ENCODE measurements at places on chromosomes 2 and 18.

DNA sequence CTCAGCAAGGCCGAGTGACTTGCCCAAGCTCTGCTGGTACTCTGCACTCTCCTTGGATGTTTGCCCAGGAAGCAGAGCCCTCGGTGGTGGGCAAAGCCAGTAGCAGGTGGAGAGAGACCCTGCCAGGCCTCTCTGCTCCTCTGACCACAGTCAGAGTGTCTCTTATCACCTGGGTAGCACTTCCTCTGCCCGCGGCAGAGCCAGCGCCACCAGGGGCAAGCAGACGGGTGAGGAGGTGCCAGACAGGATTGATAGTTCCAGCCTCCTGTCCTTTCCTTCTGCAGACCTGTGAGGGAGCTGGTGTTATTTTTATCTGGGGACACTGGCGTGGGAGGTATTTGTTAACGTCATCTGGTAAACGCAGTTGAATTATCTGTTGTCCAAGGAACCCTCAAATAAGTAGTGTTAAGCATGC is 152.9 kb downstream of the SMAD7 start:
- DNase-seq, result no peak

DNA sequence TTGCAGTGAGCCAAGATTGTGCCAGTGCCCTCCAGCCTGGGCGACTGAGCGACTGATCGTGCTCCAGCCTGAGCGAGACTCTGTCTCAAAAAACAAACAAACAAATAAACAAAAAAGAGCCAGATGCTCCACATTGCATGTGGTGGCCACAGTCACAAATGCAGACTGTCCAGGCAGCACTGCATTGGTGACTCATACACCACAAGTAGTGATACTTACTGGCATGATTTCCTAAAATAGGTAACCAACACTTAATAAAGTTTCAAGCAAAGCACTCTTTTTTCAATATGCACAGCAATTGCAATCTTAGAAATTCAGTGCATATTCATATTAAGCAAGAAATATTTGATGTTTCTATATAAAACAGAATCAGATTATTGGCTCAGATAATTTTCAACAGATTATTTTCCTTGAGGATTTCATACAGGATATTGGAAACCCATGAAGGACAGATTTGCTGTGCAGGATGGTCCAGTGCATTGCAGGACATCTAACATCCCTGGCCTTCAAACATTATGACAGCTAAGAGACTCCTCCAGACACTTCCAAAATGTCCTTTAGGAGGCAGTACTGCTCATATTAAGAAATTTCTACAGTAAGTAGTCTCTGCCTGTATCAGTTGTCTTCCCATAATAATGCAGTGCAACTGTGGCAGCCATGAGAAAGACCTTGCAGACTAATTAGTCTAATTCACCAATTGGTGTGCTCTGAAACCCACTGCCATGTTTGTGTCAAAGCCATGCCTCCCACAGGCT is 10.5 kb upstream of the SLC1A4 start:
- DNase-seq, result no peak

DNA sequence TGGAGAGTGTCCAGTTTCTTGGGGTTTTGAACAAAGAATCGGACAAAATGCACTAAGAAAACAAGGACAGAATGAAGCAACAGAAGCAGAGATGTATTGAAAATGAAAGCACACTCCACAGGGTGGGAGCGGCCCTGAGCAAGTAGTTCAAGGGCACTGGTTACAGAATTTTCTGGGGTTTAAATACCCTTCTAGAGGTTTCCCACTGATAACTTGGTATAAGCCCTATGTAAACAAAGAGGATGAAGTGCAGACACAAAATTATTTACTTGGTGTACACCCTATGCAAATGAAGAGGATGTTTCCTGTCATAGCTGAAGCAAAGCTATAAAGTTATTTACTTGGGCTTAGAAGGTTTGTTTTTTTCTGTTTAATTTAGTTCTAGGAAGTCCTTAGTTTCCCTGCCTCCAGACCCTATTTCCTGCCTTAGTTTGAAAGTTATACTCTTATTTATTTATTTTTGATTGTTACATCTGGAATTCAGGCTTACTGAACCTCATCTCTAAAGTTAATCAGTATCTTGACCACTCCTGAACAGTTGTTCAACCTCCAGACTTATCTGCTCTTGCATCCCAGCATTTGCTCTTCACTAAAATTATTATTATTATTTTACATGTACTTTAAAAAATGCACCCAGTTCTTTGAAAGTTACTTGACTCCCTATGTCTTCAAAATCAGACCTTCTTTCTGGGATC is 193.5 kb downstream of the SPP2 start:
- no peak for DNase-seq

DNA sequence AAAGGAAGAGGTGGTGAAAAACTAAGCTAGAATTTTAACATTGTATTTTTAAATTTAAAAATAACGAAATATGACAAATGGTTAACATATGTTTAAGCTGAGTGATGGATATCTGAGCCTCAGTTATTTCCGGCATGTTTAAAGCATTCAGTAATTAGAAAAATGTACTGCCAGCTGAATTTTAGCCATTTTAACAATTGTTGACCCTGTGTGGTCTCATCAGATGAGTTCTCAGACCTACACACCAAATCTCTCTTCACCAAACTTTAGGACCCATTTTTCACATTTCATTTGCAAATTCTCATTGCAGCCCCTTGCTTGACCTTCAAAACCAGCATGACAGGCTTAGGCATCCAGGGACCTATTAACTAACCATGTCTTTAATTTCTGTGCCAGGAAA is 91.5 kb upstream of the RGPD4 start:
- no peak for DNase-seq

DNA sequence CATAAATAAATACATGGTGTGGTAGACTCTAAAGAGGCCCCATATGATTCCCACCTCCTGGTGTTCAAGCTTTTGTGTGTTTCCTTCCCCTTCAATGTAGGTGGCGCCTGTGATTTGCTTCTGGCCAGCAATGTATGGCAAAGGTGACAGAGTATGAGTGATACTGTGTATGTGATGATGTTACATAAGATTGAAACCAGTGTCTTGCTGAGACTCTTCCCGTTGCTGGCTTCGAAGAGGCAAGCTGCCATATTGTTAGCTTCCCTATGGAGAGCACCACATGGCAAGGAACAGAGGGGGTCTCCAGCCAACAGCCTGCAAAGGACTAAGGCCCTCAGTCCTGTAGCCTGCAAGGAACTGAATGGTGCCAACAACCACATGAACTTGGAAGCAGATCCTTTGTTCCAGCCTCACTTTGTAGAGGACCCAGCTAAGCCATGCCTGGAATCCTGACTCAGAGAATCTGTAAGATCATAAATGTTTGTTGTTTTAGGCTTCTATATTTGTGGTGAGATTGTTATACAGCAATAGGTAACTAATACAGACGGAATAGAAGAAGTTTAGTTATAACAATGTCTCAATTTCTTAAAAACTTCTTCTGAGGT is 1.7 kb upstream of the SMAD4 start:
- no peak for DNase-seq

GRCh38 chr2:157501026-157501425 is 57.1 kb upstream of the CYTIP start:
- DNase-seq, result no peak

GRCh38 chr2:136005462-136006196 is 20.2 kb upstream of the DARS1 start:
- no peak for DNase-seq

- DNase-seq, result no peak
Measured at GRCh38 chr2:233289648-233290047, 18.0 kb upstream of the SAG start.

GRCh38 chr2:10091182-10091888 is 11.1 kb upstream of the CYS1 start:
- DNase-seq, result no peak

DNA sequence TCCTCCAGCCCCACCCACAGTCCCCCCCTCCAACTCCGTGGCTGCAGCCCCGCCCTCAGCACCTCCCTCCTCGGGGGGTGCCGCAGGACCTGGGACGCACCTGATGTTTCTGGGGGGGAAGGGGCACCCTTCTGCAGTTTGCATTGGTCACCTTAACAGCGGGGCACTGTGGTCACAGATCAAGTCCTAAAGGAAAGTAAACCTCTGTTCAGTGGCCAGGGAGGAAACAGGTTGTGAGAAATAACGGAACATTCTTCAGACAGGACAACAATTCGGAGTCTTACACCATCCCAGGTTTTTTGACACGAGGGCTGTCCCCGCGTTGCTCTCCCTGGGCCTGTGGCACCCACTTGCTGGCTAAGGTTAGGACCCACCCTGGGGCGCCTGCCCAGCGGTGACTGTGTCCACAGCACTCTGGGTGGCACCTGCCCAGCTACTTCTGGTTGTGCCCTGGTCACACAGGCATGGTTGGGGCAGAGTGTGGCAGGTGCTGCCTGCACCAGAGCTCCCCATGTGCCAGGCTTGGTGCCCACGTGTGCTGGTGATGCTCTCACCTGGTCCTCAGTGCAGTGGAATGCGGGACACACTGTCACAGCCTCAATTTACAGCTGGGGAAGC is 93.5 kb upstream of the OTOS start:
- DNase-seq, result no peak

DNA sequence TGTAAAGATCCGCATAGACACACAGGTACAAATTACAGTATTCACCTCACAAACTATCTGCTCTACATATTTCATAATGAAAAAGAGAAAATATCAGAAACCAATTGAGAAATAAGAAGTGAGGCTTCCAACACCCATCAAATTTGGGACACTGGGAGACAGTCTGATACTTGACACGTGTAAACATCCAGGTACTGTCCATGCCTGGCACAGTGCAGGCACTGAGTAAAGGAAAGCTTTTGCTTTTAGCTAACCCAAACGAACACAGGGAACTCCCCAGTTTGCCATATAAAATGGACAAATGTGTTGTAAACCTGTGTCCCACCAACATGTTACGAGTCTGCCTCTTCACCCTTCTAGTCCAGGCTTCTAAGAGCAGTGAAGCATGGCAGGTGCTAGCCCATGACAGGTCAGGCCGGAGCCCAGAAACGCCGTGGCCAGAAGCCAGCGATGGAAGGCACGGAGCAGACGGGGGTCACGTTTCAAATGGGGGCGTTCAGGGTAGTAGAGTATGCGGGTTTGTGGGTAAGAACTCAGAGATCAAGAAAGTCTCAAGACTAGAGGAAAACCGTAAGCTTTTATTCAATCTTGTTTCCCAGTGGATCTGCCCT is 27.0 kb downstream of the CDH2 start:
- no peak for DNase-seq

- no peak for DNase-seq
Measured at GRCh38 chr2:23390152-23390551, 5.2 kb downstream of the KLHL29 start.

GRCh38 chr2:134411279-134411827 is 157.5 kb downstream of the MGAT5 start:
- no peak for DNase-seq

- no peak for DNase-seq
Measured at GRCh38 chr2:11713815-11714214, 32.6 kb upstream of the LPIN1 start.

- no peak for DNase-seq
Measured at GRCh38 chr2:240236217-240237111, 96.0 kb upstream of the OTOS start.

DNA sequence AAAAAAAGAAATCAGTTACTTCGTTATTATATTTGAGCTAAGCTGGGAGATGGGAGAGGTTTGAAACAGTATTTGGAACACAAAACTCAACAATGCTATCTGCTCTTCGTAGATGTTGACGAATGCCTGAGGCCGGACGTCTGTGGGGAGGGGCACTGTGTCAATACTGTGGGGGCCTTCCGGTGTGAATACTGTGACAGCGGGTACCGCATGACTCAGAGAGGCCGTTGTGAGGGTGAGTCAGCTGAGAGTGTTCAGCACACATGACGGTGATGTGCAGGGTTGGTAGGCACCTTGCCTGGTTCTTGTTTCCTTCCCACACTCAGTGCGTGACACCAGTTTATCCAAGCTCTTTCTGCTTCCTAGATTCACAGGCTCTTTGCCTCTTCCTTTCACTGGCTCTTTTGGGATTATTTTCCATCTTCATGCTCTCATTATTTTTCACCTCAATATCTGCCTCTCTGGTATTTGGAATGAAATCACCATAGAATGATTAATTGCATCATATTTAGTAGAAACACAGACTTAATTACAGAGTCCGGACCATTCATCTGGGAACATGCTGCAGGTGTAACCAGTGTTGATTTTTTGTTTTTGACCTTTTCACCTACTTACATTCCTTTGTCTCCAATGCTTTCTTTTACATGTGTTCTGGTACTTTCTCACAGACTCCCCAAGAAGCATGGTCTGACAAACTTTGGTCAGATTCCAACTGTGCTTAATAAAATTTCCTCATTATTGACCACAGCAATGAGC is 200.6 kb upstream of the RASGRP3 start:
- no peak for DNase-seq

- DNase-seq, result no peak
Measured at GRCh38 chr2:201464547-201464946, 13.0 kb downstream of the STRADB start.

DNA sequence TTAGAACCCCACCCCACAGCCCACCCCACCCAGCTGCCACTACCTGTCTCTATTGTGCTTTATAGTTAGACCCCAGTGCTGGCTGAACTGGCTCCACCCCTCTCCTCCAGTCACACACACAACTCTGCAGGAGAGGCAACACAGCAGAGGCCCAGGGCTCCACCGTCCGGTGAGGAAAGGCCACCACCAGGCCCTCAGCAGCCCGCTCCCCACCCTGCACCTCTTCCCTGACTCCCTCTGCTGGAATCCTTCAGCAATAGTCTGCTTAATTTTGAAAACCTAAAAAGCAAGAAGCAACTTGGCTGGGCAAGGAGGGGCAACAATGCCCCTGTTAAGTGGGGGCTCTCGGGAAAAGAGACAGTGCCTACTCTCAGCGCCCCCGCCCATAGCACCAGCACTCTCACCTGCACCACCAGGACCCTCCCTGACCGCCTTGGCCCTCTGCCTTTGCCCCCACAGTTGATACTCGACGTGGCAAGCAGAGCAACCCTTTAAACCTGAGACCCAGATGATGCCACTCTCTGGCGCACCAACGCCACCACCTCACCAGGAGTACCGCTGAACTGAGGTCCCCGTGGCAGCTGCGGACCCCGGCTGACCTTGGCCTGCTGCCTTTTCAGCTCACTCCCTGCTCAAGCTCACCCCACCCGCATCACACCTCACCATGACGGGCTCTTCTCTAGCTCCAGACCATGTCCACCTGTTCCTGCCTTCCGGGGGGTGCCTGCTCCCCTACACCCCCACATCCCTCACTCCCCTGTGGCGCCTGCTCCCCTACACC is 45.7 kb downstream of the NDUFA10 start:
- DNase-seq, result no peak

DNA sequence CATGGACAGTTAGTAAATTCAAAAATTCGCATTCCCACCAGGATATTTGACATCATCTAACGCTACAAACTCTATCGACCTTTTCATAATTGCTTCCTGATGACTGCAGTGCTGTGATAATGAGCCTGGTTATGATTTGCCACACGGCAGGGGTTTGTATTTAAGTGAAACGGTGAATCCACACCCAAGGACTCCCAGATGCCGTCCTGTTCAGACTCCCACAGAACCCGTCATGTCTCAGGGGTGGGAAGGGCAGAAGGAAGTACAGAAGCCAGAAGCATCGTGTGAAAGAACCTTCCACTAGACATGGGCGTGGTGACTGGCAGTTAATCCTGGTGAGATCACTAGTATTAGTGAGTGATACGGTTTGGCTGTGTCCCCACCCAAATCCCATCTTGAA is 91.2 kb upstream of the TMEM18 start:
- no peak for DNase-seq

GRCh38 chr2:23430263-23430662 is 45.3 kb downstream of the KLHL29 start:
- no peak for DNase-seq

GRCh38 chr2:16318051-16318450 is 347.6 kb downstream of the CYRIA start:
- DNase-seq, result no peak

Measured in stimulated activated CD4-positive, alpha-beta T cell treated with anti-CD3 and anti-CD28 coated beads, TNF-alpha, amount 100 ng/mL, for 1 hour (primary cell).